ENCODE measurements at places on chromosomes 3 and 15. TPM values are rescaled to one million over a fixed set of nuclear protein-coding genes. Genes with fewer than 3 reads are reported as not detected.

The GPR62 gene
- 0.09 TPM for total RNA-seq

The BCHE gene
- total RNA-seq, result 0.37 TPM

The HRH1 gene
- 0.67 TPM for total RNA-seq

- no peak for DNase-seq
These were observed 6.8 kb upstream of the PDCD6IP start for GRCh38 chr3:33791477-33792166.

DNA sequence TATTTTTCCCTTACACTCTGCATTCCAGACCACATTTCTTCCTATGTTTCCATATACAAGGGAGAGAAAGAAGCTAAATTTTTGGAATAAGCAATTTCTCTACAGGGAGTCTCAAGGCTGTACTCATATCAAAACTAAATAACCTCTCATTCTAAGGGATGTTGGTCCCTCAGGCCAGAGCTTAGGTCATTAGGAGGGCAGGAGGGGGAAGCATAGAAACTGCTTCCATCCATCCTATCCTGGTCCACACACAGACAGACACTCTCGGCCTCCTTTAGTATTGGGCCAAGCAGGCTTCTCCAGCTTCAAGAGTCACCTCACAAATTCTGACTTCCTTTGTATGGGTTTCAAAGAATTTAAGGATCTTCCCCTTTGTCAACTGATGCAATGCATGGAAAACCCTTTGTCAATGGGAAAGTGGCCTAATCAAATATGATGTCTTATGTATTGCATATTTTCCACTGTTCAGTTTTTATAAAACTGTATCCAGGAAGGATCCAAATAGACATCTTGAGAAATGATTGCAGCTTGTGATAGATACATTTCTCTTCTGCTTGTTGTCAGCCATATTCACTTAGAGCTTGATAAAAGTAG, 140.7 kb upstream of the RARB start:
- no peak for DNase-seq

DNA sequence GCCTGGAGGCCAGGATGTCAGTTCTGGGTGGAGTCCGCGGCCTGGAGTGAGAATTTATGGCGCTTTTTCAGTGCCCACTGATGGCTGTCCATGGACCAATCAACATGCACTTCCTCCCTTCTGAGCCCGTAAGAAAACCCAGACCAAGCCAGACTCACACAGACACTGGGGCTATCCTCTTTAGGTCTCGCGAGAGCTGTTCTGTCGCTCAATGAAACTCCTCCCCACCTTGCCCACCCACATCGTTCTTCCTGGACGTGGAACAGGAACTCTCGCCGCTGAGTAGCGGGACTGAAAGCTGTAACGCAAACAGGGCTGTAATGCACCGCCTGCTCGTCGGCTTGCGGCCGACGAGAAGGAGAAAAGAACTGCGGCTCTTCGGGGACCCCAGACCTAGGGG, 833.0 kb upstream of the CADM2 start:
- peak; percentile 11 for DNase-seq

DNA sequence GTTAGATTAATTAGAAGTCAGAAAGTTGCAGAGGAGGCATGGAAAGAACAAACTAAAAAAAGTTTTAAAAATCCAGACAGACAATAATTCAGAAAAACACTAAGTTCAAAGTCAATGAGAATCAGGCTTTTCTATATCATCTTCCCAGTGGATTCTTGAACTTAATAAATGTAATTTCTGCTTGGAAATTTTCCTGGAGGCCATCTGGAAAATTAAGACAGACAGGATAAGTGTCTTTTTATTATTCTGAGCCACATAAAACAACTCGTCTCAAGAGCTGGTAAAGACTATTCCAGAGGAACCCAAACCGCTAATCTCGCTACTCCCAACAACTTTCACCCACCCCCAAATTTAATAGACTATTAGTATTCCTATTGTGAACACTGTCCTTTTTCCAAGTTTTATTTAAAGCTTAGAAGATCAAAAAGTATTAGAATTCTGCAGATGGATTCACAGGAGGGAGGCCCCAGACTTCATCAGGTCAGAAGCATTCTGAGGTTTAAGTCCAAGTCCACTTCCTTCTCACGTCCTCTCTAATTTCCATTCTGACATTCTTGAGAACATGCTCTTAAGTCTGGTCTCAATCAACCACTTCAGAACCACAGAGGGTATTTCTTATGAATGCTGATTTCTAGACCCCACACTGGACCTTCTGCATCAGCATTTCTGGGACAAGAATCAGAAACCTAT, 61.3 kb downstream of the ERC2 start:
- no peak for DNase-seq

GRCh38 chr3:25035526-25035925, 392.5 kb upstream of the RARB start:
- DNase-seq, result no peak

Data from pancreas (tissue), 10 donors.